ENCODE measurements at places on chromosomes 1 and 21. TPM values are rescaled to one million over a fixed set of nuclear protein-coding genes. Genes with fewer than 3 reads are reported as not detected.

- H3K27ac ChIP-seq: no peak overlapping the region
- H3K36me3 ChIP-seq: no peaks in the 10 kb centered on the region
- H3K4me1 ChIP-seq: peaks cover 11% of the 10 kb centered on the region
- peak; percentile 17 for DNase-seq
These were observed 27.2 kb upstream of the ITLN2 start for GRCh38 chr1:160981584-160982411.

KANK4 gene
- not detected for total RNA-seq

DNA sequence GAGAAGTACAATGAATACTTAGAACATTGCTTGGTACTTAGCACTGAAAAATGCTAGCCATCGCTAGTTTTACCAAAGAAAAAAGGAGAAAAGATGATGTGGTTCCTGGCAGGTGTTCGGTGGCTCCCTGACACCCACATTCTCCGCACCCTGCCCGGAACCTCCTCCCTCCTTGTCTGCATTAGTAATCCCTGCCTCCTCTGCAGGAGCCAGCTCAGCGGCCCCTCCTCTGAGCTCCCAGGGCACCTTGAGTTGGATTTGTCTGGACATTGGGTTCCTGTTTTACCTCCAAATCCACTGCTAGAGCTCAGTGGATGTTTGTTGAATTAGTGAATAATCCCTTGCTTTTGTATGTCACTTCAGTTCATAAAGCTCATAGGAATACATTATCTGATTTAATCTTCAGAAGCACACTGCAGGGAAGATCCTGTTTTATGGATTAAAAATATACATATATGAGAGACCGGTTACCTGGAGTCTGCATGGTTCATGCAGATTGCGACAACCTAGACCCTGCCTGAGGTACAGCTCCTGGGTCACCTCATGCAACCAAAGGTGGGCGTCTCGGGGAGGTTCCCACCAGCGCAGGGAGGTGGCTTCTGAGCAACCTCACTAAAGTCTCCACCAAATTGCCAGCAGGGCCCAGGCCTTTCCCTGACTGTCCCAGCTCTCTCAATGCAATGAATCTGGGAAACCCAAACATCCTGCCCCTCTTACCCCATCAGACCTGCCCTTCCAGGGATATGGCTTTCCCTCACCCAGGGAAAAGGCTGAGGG, 24.2 kb downstream of the PCAT6 start:
- no peaks in the 10 kb centered on the region for H3K36me3 ChIP-seq
- H3K4me1 ChIP-seq: peaks cover 51% of the 10 kb centered on the region
- H3K4me3 ChIP-seq: peak overlapping the region; percentile 18
- no peak for DNase-seq
- peaks cover 2% of the 10 kb centered on the region for H3K27me3 ChIP-seq
- peak overlapping the region; percentile 21 for H3K27ac ChIP-seq

KIF21B gene
- total RNA-seq: 107 TPM

DNA sequence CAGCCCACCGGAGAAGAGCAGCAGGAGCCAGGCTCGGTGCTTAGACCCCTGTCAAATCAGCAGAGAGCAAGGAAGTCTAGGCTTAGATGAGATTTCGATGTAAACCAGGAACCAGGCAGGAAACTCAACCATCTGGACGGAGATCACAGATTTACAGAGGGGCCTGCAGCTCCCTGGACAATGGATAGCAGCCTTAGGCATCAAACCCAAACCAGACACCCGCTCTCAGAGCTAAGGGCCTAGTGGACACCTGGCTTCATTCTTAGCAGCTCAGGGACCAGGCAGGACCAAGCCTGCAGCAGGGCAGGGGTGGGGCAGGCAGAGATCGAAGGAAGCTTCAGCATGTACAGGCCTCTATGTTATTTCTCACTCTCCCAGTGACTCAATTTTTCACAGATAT, 127.8 kb upstream of the FMN2 start:
- no peak overlapping the region for H3K27ac ChIP-seq
- H3K36me3 ChIP-seq: no peaks in the 10 kb centered on the region
- H3K4me3 ChIP-seq: no peak overlapping the region
- no peak for DNase-seq
- H3K4me1 ChIP-seq: no peaks in the 10 kb centered on the region
- peaks cover 7% of the 10 kb centered on the region for H3K27me3 ChIP-seq

KCNT2 gene
- total RNA-seq: not detected

DNA sequence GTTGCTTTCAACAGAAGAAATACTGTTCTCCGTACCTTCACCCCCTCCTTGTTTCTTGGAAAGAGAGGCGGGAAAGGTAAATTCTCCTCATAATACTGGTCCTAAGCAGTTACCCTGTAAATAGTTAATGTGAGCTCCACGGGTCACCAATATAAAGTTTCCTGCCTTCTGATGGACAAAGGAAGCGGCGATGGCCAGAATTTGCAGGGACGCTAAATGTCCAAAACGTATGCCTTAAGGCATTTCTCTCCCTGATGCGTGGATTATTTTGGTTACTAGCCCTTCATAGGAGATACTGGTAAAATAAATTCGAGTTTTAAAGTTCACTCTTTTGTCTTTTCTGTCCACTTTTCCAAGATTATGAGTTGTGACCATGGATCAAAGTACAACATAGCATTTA, 898 bp upstream of the PTGS2 start:
- H3K36me3 ChIP-seq: no peaks in the 10 kb centered on the region
- peak overlapping the region; percentile 73 for H3K4me3 ChIP-seq
- H3K27ac ChIP-seq: no peak overlapping the region
- no peak for DNase-seq
- H3K27me3 ChIP-seq: peaks cover 71% of the 10 kb centered on the region

DNA sequence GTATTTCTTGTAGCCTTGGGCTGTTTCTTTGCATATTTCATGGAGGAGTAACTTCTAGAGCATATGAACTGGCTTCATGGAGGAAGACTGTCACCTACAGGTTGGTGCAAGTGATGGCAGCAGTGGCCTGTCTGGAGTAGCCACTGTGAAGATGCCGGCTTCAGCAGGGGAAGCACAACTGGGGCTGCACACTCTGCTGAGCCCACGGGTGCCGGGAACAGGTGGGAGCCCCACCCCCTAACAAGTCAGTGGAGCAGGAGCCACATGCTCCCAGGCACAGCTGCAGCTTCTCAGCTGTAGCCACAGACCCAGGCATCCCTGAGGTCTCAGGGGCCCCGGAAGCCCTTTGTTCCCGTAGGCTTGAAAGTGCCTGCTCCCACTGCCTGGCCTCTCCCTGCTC, 43.2 kb upstream of the C1orf185 start:
- H3K27me3 ChIP-seq: peaks cover 8% of the 10 kb centered on the region
- H3K4me3 ChIP-seq: no peak overlapping the region
- DNase-seq: no peak
- no peak overlapping the region for H3K27ac ChIP-seq
- no peaks in the 10 kb centered on the region for H3K4me1 ChIP-seq

- H3K27me3 ChIP-seq: peaks cover 7% of the 10 kb centered on the region
- H3K4me3 ChIP-seq: no peak overlapping the region
- no peak for DNase-seq
- H3K4me1 ChIP-seq: no peaks in the 10 kb centered on the region
- no peaks in the 10 kb centered on the region for H3K36me3 ChIP-seq
- no peak overlapping the region for H3K27ac ChIP-seq
These were observed 23.0 kb downstream of the SPATA46 start for GRCh38 chr1:162353702-162354101.

GPBP1L1 gene
- 117 TPM for total RNA-seq

GRCh38 chr1:1920057-1920607, 1.1 kb upstream of the TMEM52 start:
- H3K4me1 ChIP-seq: peaks cover 11% of the 10 kb centered on the region
- no peak overlapping the region for H3K4me3 ChIP-seq
- H3K36me3 ChIP-seq: no peaks in the 10 kb centered on the region
- H3K27ac ChIP-seq: no peak overlapping the region
- DNase-seq: no peak
- H3K27me3 ChIP-seq: no peaks in the 10 kb centered on the region

KCNJ6 gene
- total RNA-seq: not detected

GRCh38 chr1:106393046-106393445, 663.4 kb upstream of the PRMT6 start:
- no peak overlapping the region for H3K4me3 ChIP-seq
- H3K36me3 ChIP-seq: no peaks in the 10 kb centered on the region

DNA sequence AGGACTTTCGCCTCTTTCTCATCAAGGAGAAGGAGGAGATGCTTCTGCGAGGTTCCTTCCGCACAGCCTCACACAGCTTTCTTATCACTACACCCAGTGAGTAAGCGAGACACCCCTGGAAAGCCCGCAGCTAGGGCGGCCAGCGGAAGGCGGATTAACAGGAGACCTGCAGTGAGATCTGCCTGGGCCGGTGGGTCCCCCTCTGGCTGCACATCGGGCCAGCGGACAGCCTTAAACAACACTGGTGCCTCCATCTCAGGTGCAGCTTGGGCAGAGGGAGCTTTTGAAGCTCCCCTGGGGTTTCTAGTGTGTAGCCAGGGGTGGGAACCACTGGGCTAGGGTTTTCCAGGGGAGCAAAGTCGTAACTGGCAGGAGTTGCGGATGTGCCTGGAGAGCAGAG, 17.5 kb upstream of the MTARC1 start:
- H3K36me3 ChIP-seq: no peaks in the 10 kb centered on the region
- no peak for DNase-seq
- H3K27me3 ChIP-seq: peaks cover 2% of the 10 kb centered on the region
- H3K27ac ChIP-seq: no peak overlapping the region
- no peaks in the 10 kb centered on the region for H3K4me1 ChIP-seq

GRCh38 chr1:64975127-64975526, 8.8 kb upstream of the JAK1 start:
- no peak overlapping the region for H3K4me3 ChIP-seq
- no peaks in the 10 kb centered on the region for H3K27me3 ChIP-seq
- no peaks in the 10 kb centered on the region for H3K4me1 ChIP-seq
- H3K36me3 ChIP-seq: no peaks in the 10 kb centered on the region
- no peak overlapping the region for H3K27ac ChIP-seq
- DNase-seq: no peak

CRTC2 gene
- 107 TPM for total RNA-seq

VAV3 gene
- 1.3 TPM for total RNA-seq

DNA sequence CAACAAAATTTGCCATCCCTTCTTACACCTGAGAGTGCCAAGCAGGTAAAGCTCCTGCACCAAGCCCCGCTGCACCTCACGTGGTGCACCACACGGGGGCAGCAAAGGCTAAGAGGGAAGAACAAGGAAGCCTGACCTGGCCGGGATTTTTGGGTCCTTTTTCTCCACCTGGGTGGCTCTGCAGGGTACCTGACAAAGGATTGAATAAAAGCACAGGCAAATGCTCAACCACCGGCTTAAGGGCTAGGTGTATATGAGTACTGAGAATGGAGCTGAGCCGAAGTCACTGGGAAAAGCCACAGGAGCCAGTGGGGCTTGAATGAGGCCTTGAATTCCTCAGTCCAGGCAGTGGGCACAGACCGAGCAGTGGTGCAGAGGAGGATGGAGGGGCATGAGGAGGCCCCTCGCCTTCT, 36.4 kb downstream of the ZNF697 start:
- H3K36me3 ChIP-seq: no peaks in the 10 kb centered on the region
- no peak overlapping the region for H3K4me3 ChIP-seq
- H3K4me1 ChIP-seq: no peaks in the 10 kb centered on the region
- peak; percentile 70 for DNase-seq
- peaks cover 2% of the 10 kb centered on the region for H3K27me3 ChIP-seq

GRCh38 chr1:184390889-184391288, 4.1 kb downstream of the C1orf21 start:
- no peak overlapping the region for H3K4me3 ChIP-seq
- H3K27me3 ChIP-seq: peaks cover 56% of the 10 kb centered on the region
- H3K36me3 ChIP-seq: no peaks in the 10 kb centered on the region
- DNase-seq: no peak
- peaks cover 16% of the 10 kb centered on the region for H3K4me1 ChIP-seq

GRCh38 chr1:203631946-203632345, 5.3 kb downstream of the ATP2B4 start:
- H3K27ac ChIP-seq: no peak overlapping the region
- no peak for DNase-seq

DNA sequence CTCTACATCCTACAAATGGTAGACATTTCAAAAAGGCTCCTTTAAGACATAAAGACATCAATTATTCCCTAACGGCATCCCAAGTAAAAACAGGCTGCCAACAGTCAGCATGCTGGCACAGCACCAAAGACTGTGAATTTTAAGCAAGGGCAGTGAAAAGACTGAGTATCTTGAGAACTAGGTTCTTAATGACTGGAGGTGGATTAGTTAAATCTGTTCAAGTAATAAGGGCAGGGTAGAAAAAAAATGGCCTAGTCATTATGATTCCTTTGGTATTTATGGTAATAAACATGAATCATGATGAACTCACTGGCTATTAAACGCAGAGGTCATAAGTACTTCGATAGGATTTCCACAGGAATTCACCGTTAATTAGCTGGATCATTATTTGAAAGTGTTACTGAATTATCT, 75.2 kb downstream of the KIFAP3 start:
- no peak overlapping the region for H3K27ac ChIP-seq
- no peak for DNase-seq
- no peaks in the 10 kb centered on the region for H3K4me1 ChIP-seq

TRIM63 gene
- 0.10 TPM for total RNA-seq

DNA sequence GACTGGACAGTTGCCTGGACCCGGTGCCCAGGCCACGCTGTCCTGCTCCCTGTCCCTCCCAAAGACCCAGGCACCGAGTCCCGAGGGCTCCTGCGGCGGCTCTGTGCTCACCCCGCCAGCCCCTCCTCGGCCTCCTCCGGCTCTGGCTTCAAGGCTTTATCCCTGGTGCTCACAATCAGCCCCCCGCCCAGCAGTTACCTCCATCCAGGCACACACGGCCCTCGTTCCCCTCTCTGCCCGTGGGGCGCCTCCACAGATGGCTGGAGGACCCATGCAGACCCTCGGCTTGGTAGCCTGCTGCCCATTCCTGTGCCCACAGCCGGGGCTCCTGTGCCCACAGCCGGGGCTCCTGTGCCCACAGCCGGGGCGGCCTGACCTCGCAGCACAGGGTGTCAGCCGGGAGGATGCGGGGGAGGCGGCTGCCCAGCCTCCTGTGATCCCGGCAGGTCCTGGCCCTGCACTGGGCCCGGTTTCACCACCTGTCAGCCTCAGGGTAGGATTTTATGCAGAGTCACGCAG, 52.3 kb upstream of the COL18A1 start:
- H3K27me3 ChIP-seq: peaks cover 19% of the 10 kb centered on the region
- no peak overlapping the region for H3K4me3 ChIP-seq
- no peaks in the 10 kb centered on the region for H3K36me3 ChIP-seq
- DNase-seq: no peak

BNIPL gene
- 0.99 TPM for total RNA-seq

GRCh38 chr1:247370786-247371732, 39.4 kb upstream of the ZNF496 start:
- H3K36me3 ChIP-seq: no peaks in the 10 kb centered on the region
- DNase-seq: no peak
- H3K27me3 ChIP-seq: peaks cover 3% of the 10 kb centered on the region
- H3K4me3 ChIP-seq: no peak overlapping the region

CYP4B1 gene
- total RNA-seq: not detected

- H3K27me3 ChIP-seq: no peaks in the 10 kb centered on the region
- no peak overlapping the region for H3K4me3 ChIP-seq
- peaks cover 7% of the 10 kb centered on the region for H3K36me3 ChIP-seq
These were observed 8.0 kb upstream of the IFNLR1 start for GRCh38 chr1:24195136-24195535.

GRCh38 chr21:19700476-19700875, 1296.9 kb upstream of the TMPRSS15 start:
- no peak for DNase-seq
- H3K4me1 ChIP-seq: no peaks in the 10 kb centered on the region
- H3K27me3 ChIP-seq: no peaks in the 10 kb centered on the region
- H3K36me3 ChIP-seq: no peaks in the 10 kb centered on the region

- no peak overlapping the region for H3K27ac ChIP-seq
- no peaks in the 10 kb centered on the region for H3K4me1 ChIP-seq
- no peaks in the 10 kb centered on the region for H3K36me3 ChIP-seq
- no peak for DNase-seq
- H3K27me3 ChIP-seq: no peaks in the 10 kb centered on the region
These were observed 715.0 kb upstream of the ADAMTS5 start for GRCh38 chr21:27681841-27682240.

TRAF3IP3 gene
- 426 TPM for total RNA-seq

All from activated CD4-positive, alpha-beta T cell treated with anti-CD3 and anti-CD28 coated beads, Interleukin-2, amount 10 ng/mL, durations not matched to agents 7 days and 5 days (primary cell).